ENCODE measurements at places on chromosomes 2 and 18.

- no peak for DNase-seq
These were observed 30.2 kb upstream of the TYMS start for GRCh38 chr18:627231-627630.

- peak; percentile 58 for DNase-seq
These were observed 50.3 kb downstream of the ARL4C start for GRCh38 chr2:234446404-234447076.

DNA sequence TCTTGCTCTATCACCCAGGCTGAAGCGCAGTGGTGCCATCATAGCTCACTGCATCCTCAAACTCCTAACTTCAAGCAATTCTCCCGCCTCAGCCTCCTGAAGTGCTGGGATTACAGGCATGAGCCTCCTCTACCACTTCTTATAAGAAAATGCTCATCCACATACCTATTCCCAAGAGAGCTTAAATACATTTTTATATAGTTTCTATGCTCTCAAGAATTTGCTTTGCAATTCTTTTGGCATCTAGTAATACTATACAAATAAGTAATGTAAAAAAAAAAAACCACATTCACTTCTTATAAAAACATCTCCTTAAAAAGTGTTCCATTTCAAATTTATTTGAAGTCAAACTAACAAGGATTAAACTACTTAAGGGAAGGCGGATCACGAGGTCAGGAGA lies 197.3 kb downstream of the DNAH7 start:
- no peak for DNase-seq

DNA sequence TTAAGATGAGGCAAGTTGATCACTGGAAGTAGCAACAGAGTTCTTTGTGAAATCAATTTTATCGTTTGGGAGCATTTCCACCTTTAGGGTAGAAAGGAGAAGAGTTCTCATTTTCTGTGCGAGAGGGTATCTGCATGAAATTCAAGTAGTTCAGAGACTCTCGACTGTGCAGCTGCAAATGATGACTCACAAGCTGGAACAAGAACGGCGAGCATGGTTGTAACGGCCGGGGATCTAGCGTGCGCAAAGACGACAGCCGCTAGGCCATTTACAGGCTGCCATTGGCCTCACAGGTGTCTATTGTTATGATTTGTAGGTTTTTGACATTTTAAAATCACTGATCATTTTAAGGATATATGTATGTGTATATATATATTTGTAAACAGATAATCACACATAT lies 5.2 kb downstream of the KLHL29 start:
- no peak for DNase-seq

GRCh38 chr2:241081190-241081642 lies 20.9 kb downstream of the MTERF4 start:
- no peak for DNase-seq

Measured in activated T-helper 1 cell treated with anti-CD3 and anti-CD28 coated beads, Interleukin-2, amount 50 U/mL, for 16 hours (primary cell).